Fibroblast of skin of abdomen (primary cell): ENCODE measurements at places on chromosomes 2 and 18.
A peak's percentile ranks its signal among the peaks of the same experiment; 100 is the strongest.

- DNase-seq = no peak
Observed at GRCh38 chr2:19321946-19322345, 36.5 kb downstream of the OSR1 start.

DNA sequence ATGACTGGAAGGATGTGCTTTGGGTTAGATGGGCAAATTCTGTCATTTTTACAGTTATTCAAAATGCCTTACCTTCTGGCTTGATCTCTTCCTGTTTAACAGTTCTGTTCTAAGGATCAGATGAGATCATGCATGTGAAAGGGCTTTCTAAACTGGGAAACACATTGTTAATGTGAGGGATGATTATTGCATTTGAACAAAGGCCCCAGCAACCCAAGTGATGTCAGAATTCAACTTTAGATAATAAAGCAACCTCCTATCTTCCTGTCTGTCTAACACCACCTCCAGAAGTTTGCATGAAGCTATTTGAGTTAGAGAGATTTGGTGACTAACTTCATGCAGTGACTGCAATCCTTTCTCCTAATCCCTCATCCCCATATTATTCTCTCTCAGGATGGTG, 77.8 kb upstream of the B3GNT2 start:
- DNase-seq = no peak

DNA sequence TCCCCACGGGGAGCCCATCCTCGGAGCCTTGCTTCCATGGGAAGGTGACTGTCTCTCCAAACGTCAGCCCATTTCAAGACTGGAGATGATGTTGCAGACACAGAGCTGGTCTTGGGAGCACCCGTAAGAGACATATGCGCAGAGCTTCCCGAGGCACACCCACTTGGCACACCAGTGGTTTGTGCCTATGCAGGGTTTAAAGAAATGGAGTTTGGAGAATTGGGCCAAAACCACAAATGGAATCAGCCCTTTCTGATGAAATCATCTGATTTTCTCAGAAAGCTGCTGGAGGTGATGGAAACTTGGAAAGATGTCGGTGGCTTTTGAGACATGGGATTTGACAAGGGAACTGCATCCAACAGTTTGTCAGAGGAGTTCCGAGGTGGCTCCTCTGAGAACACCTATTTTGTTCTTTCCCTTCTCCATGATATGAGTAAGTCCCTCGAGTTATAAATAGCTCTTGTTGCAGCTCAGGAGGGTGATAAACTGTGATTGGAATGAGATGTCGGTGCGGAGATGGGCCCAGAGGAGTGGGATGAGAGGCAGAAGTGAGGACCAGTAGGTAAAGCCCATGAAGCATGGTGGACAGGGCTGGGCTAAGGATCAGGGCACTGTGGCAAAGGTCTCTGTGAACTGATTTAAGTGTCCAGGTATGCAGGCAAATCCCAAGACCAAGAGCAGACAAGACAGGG, 225.7 kb downstream of the ACKR3 start:
- peak; percentile 37 for DNase-seq

GRCh38 chr2:213766062-213766461, 481.8 kb downstream of the SPAG16 start:
- DNase-seq = no peak

DNA sequence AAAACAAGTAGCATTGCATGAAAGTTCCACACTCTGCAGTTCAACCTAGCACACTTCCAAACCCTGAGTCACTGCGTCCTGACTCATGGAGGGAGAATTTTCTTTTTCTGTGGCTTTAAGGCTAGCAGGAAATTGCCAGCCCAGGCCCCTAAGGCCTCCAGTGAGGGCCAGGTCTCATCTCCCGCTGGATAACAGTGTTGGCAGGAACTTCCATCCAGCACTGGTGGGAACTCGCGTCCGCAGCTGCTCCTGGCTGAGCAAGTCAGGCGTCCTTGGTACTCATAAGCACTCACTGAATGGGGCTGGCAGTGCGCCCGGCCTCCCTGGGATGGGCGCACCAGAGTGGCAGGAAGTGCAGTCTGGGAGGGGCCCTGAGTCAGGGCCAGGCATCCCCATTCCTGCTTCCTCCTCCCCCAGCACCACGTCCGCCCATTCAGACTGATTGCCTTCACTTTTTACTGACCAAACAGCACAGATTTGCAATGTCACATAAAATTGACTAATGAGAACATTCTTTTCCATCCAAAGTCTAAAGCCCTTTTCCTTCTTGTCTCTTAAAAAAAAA, 14.3 kb downstream of the MALL start:
- DNase-seq = peak; percentile 100

DNA sequence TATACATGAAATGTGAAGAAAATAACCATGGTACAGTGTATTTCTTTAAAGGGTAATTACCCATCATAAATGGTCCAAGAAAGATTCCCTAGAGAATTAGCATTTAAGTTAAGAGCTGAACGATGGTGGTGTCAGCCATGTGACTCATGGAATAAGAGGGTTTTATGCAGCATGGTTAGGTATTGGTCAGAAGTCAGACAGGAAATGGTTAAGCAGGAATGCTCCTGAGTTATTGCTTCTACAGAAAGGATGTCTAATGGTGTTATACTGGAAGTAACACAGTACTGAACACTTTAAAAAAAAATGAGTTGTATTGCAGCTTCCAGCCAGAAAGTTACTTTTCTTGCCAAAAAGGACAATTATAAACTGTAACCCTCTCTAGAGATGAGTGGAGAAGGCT, 72.7 kb upstream of the UBE2E3 start:
- peak; percentile 93 for DNase-seq

- DNase-seq = no peak
Observed at GRCh38 chr2:65130664-65131175, 814 bp upstream of the RAB1A start.

- DNase-seq = no peak
Observed at GRCh38 chr2:144201126-144201525, 318.8 kb downstream of the ZEB2 start.

DNA sequence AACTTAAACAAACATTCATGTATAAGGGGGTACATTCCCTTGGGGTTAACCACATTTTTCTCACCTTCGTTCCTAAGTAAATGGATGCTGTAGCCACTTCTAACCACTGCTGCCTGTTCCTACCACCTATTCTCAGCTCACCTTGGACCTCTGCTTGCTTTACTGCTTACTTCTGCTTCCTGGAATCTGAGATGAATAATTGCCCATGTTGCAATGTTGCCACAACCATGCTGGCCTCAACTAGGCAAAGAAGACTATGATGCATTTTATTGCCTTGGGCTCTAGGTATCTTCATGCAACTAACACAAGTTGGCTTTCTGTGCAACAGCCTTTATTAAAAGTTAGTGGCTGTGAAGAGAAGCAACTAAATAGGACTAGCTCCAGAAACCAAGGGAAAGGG, 106.3 kb upstream of the TCF4 start:
- no peak for DNase-seq

GRCh38 chr2:85393836-85394235, 16.3 kb downstream of the CAPG start:
- no peak for DNase-seq

DNA sequence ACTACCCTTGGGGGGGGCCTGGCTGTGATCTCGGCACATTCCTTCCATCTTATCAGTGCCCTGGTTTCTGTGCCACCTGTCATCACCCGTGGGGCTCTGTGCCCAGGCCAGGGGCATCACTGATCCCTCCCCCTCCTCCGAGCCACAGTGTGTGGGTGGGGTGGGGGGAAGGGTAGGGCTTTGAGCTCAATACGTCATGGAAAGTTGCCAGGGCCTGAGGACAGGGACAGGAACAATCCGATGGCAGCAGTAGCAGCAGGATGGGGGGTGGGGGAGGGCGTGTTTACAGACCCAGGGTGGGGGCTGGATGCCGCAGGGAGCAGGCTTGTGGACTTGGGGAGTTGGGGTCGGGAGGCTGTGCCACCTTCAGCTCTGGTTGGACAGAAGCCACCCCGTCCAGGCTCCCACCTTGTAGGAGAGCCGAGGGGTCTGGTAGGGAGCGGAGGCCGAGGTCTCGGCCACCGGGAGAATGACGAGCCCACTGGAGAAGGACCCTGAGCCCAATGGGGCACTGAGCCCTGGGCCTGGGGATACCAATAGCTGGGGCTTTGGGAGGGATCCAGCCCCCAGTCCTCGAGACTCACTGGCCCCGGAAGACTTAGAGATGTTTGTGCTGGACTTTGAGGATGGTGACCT, 3.5 kb downstream of the SLC4A3 start:
- no peak for DNase-seq

- peak; percentile 73 for DNase-seq
Observed at GRCh38 chr2:44044281-44044720, 48.5 kb upstream of the LRPPRC start.

GRCh38 chr2:28713577-28714298, 37.9 kb upstream of the PPP1CB start:
- DNase-seq = peak; percentile 61

GRCh38 chr2:112482309-112483041, 519 bp downstream of the TTL start:
- DNase-seq = peak; percentile 37

- peak; percentile 66 for DNase-seq
Observed at GRCh38 chr2:48107326-48107925, 201.1 kb upstream of the FBXO11 start.

DNA sequence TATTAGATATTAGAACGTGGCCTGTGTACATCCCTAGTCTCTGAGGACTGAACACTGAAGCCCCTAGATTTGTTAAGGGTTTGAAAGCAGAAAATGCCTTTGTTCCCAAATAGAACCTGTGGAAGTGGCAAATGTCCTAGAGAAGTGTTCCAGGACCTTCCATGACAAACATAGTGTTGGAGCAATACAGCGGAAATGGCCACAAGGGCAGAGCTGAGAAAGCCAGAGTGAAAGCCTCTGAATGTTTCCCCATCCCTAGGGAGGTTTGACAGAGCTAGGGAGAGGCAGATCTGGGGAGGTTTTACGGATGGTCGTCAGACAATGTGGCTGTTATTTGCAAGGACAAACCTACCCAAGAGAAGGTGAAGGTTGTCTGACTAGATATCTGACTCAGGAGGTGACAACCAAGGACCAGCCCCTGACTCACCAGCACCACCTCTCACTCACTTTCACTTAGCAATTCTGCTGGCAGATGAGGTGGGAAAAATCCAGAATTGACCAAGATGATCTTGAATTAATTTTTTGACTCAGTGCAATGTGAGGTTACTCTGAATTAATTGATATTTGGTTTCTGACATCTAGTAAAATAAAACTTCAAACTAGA, 24.1 kb downstream of the RBM43 start:
- peak; percentile 13 for DNase-seq
